ENCODE measurements at places on chromosomes 12 and 14.

DNA sequence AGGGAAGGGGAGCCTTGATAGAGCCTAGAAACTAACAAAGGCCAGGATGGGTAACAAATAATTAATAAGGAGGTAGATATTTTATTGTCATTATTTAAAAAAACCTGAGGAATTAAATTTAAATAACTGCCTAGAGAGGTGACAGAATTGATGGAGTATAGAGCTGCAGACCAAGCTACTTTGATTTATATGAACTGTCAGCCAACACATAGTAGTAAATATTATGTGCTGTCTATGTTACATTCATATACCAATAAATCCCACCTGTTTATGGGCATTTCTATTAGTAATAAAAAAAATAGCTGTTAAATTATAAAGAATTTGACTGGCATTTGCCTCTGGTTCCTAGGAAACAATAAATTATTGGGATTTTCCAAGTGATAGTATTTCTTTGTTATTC, 37.7 kb downstream of the TSPAN19 start:
- no peak for DNase-seq

DNA sequence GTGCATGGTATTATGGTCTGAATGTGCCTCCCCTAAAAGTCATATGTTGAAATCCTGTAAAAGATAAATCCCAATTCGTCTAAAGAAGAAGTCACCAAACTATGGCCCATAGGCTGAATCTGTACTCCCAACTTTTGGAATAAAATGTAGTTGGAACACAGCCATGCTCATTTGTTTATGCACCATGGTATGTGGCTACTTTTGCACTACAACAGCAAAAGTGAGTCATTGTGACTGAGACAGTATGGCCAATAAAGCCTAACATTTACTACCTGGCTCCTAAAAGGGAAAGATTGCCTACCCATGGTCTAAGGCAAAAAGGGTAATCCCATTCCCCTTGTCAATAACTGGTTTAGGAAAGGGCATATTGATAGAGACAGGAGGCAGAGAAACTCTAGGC, 101.8 kb downstream of the LRIG3 start:
- DNase-seq, result no peak

GRCh38 chr14:100709289-100710284, 17.1 kb upstream of the DLK1 start:
- DNase-seq, result no peak

DNA sequence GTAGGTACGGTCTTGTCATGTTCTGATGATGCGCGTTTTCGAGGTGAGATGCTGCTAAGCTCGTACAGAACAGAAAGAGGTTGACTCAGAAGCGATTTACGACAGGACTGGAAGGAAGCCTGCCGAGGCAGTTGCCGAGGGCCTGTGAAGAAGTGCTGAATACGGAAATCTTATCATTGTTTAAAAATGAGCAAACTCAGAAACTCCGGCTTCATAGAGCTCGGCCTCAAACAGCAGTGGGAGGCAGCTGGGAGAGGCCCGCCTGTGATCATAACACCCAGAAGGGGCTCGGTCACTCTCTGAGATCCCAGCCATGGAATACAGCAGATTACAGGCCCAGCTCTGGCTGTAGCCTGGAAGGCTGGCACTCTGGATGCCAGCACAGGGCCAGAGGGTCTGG, 87.4 kb downstream of the CPSF2 start:
- DNase-seq, result no peak

DNA sequence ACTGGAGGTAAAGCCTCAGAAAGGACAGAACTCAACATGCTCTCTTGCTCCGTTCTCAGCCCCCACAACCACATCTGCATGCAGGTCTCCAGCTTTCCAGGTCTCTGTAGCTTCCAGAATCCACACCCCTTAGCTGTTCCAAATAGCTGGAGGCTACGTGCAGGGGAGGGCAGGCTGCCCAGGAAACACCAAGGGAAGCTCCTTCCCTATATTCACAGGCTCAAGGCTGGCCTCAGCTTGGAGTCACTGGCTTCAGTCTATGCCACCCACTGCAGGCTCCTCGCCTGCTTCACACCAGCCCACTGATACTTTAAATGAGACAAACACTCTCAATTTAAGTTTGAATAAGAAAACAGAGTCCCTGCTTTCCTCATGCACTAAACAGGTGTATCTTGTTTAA, 73.3 kb downstream of the ASCL4 start:
- no peak for DNase-seq

DNA sequence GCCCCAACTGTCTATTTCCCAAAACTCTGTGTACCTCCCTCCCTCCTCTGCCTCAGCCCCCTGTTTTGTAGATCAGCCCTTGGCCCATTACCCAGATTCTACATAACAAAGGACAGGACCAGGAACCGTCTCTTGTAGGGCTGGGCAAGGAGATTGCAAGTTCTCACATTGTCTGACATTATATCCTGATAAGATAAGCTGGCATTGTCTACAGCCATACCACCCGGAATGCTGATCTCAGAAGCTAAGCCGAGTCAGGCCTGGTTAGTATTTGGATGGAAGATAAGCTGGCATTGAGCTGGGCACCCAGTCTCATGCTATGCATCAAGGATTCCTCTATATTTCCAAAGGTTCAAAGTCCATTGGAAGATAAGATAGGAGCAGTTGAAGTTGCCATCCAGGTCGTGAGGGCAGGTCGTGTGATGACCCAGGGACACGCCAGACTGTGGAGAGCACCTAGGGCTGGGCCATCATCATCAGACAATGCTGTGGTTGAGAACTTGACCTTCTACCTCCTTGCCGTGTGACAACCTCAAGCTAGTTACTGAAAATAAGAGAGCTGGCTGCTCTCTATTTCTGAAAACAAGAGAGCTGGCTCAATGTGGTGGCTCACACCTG, 29.5 kb downstream of the PHETA1 start:
- no peak for DNase-seq

DNA sequence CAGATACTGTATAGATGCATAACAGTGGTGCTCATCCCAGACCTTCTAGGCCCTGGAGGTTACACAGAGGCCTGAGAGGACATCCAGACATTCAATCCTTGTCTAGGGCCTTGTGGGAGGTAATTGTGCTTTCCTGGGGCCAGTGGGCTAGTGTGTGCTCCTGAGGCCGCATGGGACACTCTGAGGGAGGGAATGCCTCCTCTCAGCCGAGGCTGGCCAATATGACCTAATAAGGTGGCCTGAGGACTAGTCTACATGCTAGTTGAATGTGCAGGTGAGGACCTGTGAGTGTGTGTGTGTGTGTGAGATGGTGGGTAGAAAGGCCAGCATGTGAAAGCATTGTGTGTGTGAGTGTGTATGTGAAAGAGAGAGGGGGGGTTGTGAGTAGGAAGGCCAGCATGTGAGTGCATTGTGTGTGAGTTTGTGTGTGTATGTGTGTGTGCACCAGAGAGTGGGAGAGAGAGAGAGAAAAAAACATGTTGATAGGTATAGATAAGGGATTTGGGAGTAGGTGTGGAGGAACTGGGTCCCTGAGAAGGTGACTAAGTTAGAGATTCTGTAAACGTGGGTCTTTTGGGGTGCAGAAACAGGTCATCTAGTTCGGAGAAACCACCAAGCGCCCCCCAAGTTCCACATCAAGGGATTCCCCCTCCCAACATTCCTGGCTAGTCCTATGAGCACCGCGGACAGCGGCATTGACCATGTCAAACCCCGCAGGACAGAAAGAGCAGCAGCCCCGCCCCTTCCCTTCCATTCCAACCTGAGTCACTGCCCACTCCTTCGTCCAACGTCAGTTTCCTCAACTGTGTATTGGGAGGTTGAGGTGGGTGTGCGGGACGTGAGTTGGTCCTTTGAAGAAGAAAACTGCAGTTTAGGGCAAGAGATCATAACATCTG, 9.7 kb upstream of the KRT81 start:
- no peak for DNase-seq

DNA sequence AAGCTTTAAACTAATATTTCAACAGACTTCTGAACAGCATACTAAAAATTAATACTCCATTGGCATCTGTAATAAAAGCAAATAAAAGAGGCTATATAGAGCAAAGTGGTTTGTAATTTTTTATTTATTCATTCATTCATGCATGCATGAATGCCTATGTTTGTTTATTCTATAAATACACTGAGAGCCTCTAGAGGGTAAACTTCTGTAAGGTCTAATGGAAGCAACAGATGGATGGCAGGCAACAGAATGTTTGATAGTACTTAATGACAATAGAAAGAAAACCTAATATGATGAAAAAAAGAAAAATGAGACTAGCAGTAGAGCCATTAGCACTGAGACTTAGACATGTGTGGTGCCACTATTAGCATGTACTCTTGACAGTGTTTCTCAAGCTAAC, 253.1 kb downstream of the CCDC91 start:
- no peak for DNase-seq

DNA sequence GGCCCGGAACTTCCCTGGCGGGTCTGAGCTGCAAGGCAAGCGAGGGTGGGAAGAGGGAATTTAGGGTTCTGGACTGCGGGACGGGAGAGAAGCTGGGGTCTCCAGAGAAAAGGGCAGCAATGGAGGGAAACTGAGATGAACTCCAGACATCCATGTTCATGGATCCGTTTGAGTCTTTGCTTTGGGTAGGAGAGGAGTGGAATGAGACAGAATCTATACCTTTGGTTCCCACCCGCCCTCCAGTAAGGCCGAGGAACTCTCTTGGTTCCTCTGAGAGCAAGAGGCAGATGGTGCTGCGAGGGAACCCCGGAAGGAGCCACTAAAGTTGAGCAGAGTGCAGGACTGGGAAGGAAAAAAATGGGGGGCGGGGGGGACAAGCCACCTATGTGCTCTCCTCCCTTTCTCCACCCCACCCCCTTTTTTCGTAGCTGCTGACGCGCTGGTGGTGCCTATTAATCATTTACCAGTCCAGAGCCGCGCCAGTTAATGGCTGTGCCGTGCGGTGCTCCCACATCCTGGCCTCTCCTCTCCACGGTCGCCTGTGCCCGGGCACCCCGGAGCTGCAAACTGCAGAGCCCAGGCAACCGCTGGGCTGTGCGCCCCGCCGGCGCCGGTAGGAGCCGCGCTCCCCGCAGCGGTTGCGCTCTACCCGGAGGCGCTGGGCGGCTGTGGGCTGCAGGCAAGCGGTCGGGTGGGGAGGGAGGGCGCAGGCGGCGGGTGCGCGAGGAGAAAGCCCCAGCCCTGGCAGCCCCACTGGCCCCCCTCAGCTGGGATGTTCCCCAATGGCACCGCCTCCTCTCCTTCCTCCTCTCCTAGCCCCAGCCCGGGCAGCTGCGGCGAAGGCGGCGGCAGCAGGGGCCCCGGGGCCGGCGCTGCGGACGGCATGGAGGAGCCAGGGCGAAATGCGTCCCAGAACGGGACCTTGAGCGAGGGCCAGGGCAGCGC, 1.2 kb downstream of the SSTR1 start:
- no peak for DNase-seq

- DNase-seq, result no peak
Measured at GRCh38 chr14:69270795-69271708, 11.1 kb downstream of the GALNT16 start.

- DNase-seq, result no peak
Measured at GRCh38 chr12:112482733-112483132, 64.0 kb downstream of the PTPN11 start.

DNA sequence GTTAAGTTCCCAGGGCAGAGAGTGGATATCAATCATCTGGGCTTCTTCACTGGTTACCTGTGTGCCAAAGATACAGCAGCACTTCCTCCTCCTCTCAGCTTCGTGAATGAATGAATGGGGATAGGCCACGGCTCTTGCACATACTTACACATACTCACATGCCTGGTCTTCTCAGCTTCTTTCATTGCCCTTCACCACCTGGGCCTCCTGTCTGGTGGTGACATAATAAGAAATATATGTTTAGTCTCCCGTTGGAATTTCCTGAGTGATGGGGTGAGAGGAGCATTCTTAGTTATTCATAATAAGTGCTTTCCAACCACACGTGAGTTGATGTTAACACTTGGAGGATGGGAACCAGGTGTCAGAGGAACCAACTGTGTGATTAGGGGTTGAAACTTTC, 268.1 kb upstream of the RMST start:
- DNase-seq, result no peak

- DNase-seq, result no peak
Measured at GRCh38 chr14:94367347-94368242, 20.8 kb downstream of the SERPINA1 start.

- DNase-seq, result no peak
Measured at GRCh38 chr12:130924966-130925665, 28.6 kb upstream of the ADGRD1 start.

DNA sequence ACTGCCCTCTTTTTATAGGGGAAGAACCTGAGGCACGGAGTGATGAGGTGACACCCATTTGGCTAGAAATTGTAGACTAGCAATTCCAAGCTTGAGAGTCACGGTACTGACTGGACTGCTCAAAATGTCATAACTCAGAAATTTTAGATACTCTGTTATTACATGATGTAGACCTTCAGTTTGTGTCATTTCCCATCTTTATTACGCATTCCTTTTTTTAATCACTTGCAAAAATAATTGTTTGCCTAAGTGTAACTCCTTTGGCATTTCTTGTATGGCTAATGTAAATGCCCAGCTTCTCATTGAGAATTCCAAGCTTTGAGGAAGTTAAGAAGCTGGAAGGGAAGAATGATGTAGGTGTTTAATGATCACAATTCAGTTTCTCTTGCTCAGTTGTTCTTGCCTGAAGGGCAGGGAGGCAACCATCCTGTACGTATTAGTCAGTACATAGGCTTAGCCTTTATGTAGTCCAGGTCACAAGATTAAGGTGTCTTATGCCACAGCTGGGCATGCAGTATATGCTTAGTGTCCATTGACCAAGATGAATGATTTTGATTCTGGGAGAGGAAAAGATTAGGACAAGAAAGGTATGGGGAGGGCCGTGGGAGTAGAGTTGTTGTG, 68.2 kb upstream of the EVL start:
- DNase-seq, result no peak

DNA sequence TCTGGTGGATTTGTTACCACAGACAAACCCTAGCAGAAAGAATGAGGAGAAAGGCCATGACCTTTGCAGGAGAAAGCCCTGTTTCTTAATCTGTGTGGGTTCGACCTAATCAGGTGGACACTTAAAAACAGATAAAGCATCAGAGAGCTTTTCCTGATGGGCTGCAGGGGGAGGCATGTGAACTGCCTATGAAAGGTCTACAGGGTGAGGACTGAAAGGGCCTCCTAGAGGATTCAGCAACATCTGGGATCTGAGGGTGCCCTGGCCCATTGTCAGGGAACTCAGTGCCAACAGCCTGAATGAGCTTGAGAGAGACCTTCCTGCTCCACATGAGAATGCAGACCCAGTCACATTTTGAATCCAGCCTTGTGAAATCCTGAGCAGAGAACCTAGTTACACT, 178.8 kb upstream of the DDHD1 start:
- DNase-seq, result no peak

- DNase-seq, result no peak
Measured at GRCh38 chr14:67850066-67850830, 30.7 kb downstream of the RAD51B start.

DNA sequence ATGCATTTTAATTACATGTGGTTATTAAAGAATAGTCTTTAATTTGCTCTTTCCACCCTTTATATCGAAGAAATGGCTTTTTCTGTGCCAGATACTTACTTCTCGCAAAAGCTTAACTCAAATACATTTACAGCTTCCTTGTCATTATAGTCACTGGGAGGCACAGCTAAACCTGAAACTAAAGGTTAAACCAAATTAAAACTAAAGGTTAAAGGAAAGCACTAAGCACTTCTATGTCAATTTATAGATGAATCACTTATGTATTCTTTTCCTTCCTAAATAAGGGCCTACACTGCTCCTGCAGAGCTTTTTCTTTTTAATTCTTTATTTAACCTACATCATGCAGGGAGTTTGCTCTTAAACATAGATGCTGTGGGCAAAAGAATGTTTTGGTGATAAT, 9.1 kb downstream of the C14orf93 start:
- DNase-seq, result no peak

All from stimulated activated CD4-positive, alpha-beta T cell treated with anti-CD3 and anti-CD28 coated beads, TNF-alpha, amount 100 ng/mL, for 24 hours (primary cell).